NCI-H1417 treated with DMSO at 0.1 percent for 48 hours (cell line): ENCODE measurements at places on chromosomes 16 and 17.

DNA sequence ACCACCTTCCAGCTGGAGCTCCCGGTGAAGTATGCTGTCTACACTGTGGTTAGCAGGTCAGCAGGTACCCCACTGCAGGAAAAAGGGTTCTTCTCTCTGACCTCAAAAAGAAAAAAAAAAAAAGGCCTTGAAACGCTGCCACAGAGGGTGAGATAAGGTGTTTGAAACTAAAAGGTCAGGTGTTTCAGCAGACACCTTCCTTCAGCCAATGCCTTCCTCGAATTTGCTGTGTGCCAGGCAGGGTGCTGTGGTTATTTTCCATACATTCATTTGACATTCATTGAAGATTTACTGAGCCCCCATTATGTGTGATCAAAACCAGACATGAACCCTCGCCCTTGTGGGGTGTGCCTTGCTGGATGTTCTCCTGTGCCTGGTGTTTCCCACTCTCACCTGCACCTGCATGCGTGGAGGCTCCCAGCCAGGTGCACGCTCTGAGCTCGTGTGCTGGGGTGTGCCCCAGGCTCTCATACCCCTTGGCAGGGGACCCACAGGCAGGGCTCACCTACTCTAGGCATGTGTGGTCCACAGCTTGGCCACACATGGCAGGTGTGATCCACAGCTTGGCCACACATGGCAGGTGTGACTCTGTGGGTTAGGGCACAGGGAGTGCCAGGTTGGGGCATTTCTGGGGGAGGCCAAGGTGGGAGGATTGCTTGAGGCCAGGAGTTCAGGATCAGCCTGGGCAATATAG, 15.8 kb upstream of the ITGAD start:
- DNase-seq: no peak

- no peak for DNase-seq
Observed at GRCh38 chr16:2450535-2450934, 9.4 kb upstream of the TEDC2 start.

DNA sequence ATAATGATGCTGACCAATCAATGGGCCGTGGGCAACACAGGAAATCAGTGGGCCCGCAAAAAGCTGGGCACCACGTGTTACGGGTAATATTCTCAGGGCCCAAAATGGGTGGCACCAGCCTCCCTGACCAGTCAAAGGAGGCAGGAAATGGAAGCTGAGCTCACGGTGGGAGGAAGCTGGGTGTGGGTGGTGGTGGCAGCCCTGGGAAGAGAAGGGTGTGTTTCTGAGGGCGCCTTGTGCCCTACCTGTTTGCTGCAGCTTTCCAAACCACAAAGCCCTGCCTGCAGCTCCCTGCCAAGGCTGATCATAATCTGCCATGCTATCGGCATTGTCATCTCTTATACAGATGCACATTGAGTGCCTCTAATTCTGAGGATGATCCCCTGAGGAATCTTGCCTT, 457.9 kb downstream of the SLC39A11 start:
- DNase-seq: no peak

DNA sequence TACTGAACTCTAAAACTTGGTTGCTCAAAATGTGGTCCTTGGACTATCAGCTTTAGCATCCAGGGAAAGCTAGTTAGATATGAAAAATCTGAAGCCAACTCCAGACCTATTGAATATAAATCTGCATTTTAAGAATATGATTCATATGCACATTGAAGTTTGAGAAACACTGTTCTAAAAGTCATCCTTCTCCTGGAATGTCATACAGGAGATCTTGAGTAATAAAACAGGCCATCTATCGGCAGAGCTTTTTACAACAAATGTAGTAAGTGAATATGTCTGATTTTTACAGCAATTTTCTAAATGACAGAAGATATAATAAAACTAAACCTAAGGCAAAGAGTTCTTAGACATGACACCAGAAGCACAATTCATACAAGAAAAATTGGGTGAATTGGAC, 140.4 kb downstream of the PMP22 start:
- no peak for DNase-seq

DNA sequence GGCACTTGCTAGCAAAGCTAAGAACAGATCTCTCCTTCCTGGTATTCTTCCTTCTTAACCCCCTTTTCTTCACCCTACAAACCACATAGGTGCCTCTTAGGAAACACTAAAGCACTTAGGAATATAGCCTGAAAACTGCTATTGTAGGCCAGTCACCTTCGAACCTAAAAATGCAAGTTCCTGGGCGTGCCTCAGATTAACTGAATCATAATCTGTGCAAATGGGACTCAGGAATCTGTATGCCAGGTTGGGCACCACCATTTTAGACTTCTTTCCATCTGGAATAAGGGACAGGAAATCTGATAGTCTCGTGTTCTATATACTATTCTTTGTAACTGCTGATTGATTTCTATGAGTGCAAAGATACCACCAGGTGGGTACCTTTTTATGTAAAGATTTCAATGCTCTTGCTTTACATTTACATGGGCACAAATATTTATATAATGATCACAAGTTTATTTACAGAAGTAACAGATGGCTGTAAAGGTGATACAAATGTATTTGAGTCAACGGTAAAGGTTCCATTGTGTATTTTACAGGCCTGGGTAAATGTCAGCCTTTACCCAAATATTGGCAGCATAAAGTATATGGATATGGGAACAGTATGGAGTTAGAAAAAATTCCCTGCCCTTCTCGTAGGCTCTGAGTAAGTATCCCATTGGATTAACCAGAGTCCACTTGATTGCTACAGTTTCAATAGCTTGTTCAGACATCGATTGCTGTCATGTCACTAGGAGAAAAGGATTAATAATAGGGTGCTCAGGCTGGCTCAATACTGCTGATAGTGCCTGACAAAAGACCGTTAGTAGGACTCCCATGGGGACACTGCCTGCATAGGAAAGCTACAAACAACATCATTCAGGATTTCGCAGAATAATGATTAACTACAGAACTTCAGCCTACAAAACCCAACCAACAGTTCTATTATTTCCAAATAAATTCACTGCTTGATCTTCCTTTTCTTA, 124.7 kb downstream of the SNX11 start:
- peak; percentile 37 for DNase-seq

GRCh38 chr16:46918905-46919792, 35.0 kb downstream of the GPT2 start:
- peak; percentile 66 for DNase-seq

- DNase-seq: no peak
Observed at GRCh38 chr17:38430316-38430715, 2.1 kb downstream of the ARHGAP23 start.

- no peak for DNase-seq
Observed at GRCh38 chr17:78707016-78707415, 75.1 kb downstream of the CYTH1 start.

DNA sequence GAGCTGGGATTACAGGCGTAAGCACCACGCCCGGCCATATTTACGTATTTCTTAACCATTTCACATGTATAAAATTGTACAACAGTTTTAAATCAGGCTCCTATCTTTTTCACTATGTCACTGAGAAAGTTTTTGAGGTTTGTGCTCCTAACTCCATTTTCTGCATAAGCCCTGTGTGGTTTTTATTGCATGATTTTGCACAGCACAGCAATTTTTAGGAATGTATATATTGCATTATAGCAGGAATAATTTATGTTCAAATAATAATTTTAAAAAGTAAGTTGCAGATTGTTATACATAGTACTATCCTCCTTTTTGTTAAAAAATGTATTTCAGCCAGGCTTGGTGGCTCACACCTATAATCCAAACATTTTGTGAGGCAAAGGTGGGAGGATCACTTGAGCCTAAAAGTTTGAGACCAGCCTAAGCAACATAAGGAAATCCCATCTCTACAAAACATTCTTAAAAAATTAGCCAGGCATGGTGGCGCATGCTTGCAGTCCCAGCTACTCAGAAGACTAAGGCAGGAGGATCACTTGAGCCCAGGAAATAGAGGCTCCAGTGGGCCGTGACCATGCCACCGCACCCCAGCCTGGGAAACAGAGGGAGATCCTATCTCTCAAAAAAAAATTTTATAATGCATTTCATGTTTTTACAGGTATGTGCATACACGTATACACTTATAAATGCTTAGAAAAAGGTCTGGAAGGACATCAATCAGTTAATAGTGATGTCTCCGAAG, 26.0 kb downstream of the SMG6 start:
- DNase-seq: no peak

GRCh38 chr16:82701442-82701955, 74.7 kb downstream of the CDH13 start:
- DNase-seq: no peak

DNA sequence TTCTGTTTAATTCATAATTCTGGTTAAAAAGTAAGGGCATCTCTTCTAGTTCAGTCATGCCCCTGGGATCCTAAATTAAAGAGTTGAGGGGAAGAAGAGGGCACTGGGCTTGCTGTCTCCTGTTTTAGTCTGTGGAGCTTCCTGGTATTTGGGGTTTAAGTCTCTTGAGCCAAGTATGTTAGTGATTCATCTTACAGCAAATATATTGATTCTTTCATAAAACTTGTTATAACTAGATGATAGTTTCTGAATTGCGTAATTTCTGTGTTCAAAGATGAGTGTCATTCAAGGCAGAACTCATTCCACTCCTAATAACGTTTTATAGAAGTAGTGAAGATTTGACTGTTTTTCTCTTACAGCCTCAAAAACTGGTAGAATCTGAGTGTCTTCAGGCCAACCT, 1.7 kb downstream of the TXNDC17 start:
- no peak for DNase-seq

DNA sequence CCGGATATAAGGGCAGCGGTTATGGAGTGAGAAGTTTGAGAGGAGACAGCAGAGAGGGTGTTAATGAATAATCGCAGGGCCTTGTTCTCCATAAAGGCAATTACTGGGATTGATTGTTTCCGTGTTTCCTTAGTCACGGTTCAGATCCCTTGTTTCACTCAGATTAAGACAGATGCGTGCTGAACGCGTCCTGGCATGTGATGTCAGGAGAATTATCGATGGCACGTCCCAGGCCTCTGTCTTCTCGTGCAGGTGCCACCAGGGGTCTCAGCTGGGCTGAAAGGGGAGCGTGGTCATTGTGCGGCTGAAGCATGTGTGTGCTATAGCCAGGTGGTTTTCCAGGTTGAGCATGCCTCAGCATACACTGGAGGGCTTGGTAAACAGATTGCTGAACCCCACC, 142.4 kb upstream of the NOL11 start:
- DNase-seq: peak; percentile 40

- peak; percentile 36 for DNase-seq
Observed at GRCh38 chr17:2435862-2436261, 35.0 kb upstream of the MNT start.

- DNase-seq: no peak
Observed at GRCh38 chr17:41131979-41132378, 8.0 kb upstream of the KRTAP4-12 start.

DNA sequence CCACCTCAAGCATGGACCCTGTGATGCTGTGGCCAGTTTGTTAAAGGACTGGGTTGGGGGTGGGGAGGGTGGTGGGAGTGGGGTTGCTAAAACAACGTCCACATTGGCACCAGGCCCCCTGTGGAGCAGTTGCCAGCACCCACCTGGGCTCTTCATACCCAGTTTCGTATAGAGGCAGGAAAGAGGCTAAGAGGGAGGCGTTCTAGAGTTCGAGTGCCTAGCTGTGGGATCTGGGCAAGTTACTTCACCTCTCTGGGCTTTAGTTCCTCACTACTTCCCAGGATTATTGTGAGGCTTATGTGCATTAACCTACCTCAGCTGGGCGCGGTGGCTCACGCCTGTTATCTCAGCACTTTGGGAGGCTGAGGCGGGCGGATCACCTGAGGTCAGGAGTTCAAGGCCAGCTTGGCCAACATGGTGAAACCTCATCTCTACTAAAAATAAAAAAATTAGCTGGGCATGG, 1.4 kb downstream of the MFAP4 start:
- DNase-seq: no peak

GRCh38 chr16:3106205-3106928, 6.0 kb upstream of the ZNF205 start:
- DNase-seq: peak; percentile 63
